ENCODE measurements at places on chromosomes 16 and 17.

DNA sequence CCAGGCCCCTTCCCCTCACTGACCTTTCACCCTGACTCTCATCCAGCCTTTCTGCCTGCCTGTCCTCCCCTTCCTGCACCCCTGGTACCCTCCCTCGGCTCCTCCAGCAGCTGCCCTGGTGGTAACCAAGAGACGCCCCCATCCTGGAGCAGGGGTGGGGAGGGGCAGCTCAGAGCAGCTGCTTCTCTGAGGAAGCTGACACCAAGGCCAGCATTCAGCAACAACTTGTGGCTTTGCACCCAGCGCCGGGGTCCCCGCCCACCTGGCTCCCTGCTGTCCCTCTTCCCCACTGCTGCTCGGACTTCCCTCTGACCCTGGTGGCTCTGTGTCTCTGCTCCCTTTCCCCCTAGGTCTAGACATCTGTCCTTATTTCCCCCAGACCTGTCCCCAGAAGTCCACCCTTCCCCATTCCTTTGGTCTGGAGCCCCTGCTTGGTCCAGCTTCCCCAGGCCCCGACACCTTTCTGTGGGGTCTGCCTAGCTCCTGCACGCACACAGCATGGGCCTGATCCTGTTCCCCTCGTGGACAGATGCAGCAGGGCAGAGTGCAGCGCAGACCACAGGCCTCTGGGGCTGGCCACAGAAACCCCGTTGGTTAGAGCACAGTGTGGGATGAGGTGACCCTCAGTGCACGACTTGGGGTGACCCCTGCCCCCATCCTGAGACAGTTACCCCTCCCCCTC, 1.2 kb upstream of the ATP2A1 start:
- DNase-seq, result no peak

GRCh38 chr16:52680993-52681392, 134.1 kb upstream of the TOX3 start:
- peak; percentile 47 for DNase-seq

DNA sequence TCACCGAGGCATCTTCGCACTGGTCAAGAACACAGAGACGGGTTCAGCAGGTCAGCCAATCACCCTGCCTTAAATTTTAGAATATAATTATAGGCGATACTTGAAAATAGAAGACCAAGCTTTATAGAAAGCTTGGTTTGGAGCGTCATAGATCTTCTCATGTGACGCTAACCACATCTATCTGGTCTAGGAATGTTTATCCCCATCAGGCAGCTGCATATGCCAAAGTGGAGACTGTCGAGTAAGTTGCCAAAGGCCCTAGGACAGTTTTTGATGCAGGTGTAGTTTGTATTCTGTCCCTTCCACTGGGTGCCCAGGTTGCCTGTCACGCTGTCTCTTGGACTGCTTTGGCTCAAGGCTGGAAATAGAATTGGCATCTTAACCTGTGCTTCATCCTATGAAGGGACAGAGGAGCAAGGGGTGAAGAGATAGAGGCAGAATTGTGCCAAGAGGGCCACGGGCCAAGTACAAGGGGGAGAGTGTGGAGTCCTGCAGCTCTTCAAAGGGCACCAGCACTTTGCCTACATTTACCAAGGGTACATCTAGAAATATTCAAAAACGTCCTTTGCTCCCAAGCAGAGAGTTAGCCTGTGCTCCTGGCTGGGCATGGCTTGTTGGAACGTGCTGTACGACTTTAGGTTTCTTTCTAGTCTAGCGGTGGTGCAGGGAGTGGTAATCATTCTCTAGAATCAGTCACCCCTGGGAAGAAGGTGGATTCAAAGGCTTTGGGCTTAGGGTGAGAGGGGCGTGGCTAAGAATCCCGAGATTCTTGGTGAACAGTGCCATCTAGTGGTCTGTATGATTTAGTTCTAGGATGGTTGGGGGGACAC, 5.3 kb upstream of the WIPI1 start:
- DNase-seq, result peak; percentile 78

DNA sequence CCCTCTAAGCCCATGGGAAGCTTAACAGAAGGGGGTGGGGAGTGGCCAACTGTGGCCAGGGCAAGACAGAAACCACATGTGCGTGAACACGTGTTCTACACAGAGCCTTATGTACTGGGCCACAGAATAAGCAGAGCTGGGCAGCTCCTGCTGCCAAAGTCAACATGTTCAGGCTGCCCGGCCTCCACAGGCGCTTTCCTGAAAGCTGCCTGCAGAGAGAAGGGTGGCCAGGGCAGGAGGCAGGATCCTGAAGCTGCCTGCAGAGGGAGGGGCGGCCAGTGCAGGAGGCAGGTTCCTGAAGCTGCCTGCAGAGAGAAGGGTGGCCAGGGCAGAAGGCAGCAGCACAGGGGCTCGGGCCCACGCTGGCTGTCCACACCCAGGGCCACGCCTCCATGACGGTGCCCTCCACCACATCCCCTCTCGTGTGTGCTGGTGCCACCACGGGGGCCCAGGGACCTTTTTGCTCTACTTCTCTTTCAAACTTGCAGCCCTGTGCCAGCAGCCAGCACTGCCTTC, 79.5 kb downstream of the ANKRD11 start:
- no peak for DNase-seq

DNA sequence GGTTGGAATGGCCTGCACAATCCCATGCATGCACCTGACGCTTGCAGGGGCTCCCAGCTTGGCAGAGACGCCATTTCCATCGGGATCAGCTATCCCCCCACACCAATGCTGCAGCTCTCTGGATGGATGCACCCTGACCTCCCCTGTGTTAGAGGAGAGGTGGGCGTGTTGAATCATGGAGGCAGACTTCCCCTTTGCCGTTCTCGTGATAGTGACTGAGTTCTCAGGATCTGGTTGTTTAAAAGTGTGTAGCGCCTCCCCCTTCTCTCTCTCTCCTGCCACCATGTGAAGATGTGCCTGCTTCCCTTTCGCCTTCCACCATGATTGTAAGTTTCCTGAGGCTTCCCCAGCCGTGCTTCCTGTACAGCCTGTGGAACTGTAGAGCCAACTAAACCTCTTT, 17.8 kb upstream of the KCNH6 start:
- no peak for DNase-seq

GRCh38 chr16:80060470-80060869, 459.9 kb upstream of the MAF start:
- no peak for DNase-seq

GRCh38 chr17:60747069-60747808, 69.6 kb downstream of the BCAS3 start:
- DNase-seq, result no peak

GRCh38 chr17:1720856-1721386, 3.6 kb upstream of the WDR81 start:
- DNase-seq, result no peak

GRCh38 chr16:30137897-30138296, 14.9 kb upstream of the MAPK3 start:
- no peak for DNase-seq

- DNase-seq, result no peak
Observed at GRCh38 chr17:4938688-4939545, 929 bp downstream of the SLC25A11 start.

DNA sequence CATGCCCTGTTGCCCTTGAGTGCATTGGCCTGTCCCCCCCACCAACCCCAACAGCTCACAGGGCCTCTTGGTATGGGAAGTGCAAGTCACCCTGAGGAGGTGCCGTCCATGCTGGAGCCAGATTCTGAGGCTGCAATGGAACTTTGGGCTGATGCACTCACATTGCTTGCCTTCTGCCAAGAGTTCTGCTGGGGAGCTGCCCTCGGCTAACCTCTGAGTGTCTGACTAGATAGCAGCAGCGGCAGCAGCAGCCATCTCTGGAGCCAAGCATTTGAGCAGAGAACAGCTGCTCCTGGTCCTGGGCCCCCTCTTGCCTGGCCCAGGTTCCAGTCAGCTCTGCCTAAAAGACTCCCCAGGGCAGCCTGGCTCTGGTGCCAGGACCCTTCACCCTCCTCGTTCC, 61.5 kb downstream of the GNAO1 start:
- no peak for DNase-seq

All from NCI-H1105 (cell line).